ENCODE measurements at places on chromosomes 1 and 21. TPM values are rescaled to one million over a fixed set of nuclear protein-coding genes. Genes with fewer than 3 reads are reported as not detected.

LYPLA2 gene
- 39.9 TPM for total RNA-seq

CACNA1S gene
- total RNA-seq, result not detected

HPDL gene
- 1.4 TPM for total RNA-seq

HJV gene
- total RNA-seq, result not detected

GRCh38 chr1:3312310-3312897 is 142.1 kb upstream of the ARHGEF16 start:
- DNase-seq, result no peak

GRCh38 chr1:162719678-162720077 is 70.8 kb upstream of the HSD17B7 start:
- no peak for DNase-seq

DNA sequence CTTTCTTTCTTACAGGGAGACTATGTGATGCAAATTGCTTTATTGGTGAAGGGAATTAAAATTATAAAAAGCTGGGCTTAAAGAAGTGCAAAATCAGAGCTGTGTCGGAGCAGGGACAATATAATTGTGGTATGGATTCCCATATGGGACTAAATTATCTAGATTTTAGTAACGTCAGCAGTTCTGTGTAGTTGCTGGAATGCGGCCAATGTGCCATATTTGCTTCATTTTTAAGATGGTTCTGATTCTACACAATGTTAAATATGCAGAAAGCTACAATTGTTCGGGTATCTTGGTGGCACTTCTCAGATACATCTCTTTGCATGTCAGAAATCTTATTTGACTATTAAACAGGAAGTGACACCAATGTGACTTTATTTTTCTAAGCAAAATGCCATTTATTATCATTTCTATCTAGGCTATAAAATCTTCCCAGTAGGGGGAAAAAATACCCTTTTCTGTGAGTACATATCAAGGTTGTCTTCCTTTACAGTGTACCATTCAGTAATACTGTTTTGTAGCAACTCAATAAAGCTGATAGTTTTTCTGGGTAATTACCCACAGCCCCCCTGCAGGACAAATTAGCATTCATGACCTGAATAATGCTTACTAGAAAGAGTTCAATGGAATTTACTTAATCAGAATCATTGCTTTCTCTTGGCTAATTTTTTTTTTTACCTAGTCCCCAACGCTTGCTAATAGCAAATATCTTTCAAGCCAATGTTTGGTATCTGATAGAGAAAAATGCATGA is 288.3 kb upstream of the ADGRL2 start:
- peak; percentile 4 for DNase-seq

DNA sequence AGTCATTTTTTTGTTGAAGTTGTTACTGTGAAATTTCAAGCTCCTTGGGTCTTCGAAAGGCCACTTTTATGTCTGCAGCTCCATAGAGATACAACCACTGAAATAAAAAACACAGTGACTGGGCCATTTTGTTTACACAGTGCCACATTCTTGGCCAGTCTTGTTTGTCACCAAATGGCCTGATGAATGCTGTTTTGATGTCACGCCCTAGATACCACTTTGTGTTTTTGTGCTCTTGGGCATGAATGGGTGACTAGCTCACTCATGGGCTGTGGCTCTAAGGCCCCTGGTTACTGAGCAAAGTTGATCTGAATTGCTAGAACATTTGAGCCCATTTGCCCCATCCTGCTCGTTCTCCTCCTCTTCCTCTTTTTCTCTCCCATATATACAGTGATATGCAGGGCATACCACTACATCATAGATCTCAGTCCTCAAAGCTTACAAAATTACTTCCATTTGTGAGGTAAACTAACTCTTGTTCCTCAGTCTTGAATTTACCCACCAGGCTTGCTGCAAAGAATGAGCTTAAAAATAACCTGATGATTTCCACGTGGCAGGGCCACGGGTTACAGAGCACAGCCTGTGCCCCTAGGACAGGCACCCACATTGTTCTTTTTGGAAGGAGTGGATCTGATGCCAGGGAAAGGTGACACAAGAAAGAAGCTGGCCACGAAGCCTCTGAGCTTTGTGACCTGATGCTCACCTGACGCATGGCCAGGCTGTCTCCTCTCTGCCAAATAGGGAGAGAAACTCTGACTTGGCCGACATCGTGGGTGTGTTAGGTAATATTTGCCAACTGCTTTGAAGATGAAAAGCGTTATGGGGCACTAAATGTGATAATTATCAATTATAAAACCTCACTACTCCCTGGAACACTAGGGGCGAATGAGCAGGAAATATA is 92.4 kb downstream of the RUNX1 start:
- DNase-seq, result no peak

DNA sequence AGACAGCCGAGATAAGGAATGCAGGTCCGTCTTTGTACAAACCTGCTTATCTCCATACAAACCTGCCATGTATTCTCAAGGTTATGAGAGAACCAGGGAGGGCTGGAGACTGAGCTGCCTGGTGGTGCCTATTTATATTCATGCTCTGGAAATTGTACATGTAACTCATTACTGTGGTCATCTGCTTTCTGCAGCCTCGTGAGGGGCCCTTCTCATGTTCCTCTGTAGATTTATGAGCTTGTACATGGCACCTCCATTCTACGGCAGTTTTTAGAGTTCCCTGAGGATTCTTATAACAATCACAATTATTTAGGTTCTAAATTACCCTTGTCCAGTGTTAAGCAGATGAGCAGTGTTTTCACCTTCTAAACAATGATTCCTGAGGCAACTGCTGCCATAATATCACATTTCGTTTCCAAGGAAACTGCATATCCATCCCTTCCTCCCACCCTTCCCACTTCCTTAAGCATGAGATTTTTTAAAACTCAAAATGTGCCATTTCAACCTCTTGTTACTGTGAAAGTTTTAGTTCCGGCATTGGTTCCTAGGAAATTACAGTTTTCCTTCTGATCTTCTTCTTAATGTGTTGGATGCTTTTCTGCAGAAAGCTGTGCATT is 112.1 kb downstream of the ST6GALNAC3 start:
- DNase-seq, result no peak

All from fibroblast of the aortic adventitia (primary cell).